ENCODE measurements at places on chromosomes 5 and 9.

GRCh38 chr5:56148453-56148971 is 84.6 kb downstream of the ANKRD55 start:
- no peak for DNase-seq

- no peak for DNase-seq
Measured at GRCh38 chr5:154837009-154837901, 13.1 kb downstream of the FAXDC2 start.

- no peak for DNase-seq
Measured at GRCh38 chr5:61000887-61001286, 55.9 kb downstream of the NDUFAF2 start.

DNA sequence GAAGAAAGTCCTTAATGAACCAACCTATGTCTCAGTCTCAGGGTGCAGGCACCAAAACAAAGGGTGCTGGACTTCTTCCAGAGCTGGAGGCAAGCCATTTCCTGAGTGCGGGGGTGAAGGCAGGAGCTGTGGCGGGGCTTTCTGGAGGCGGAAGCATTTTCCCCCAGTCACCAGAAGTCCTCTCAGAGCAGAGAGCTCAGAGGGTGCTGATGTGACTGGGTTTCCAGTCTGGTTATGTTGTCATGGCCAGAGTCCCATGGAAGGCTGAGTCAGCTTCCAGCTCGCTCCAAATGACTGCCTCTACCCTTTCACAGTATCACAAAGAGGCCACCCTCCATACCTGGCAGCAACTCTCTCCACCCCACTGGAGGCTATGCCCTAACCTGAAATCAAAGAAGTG is 86.0 kb downstream of the TRPC7 start:
- no peak for DNase-seq

DNA sequence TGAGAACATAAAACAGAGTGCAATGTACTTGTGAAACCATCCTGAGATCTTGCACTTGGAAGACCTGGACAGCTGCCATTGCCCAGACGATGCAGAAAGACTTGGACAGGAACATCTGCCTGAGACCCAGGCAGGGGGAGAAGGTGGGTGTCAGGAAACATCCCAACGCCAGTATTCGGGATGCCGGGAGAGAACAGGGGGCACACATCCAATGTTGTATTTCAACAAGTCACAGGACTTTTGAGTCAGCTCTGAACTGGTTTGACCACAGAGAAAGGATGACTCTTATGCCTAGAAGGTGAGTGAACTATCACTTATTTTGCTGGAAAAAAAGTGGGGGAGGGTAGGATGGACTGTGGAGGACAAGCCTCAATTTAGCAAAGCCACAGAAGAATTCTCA is 124.6 kb downstream of the ROR2 start:
- DNase-seq = no peak

- no peak for DNase-seq
Measured at GRCh38 chr9:34512131-34513078, 10.4 kb downstream of the ENHO start.

Measured in suprapubic skin (tissue), 4 donors.